ENCODE measurements at places on chromosomes 11 and 22.

GRCh38 chr11:17650127-17650911 lies 69.1 kb upstream of the MYOD1 start:
- no peak for DNase-seq

- DNase-seq = no peak
These were observed 67.4 kb upstream of the ARFGAP3 start for GRCh38 chr22:42924436-42924835.

- no peak for DNase-seq
These were observed 6.6 kb downstream of the CTSD start for GRCh38 chr11:1756791-1757771.

GRCh38 chr11:68077617-68078582 lies 39.1 kb downstream of the TCIRG1 start:
- no peak for DNase-seq

GRCh38 chr22:45179276-45180049 lies 15.7 kb downstream of the NUP50 start:
- no peak for DNase-seq
